Activated CD8-positive, alpha-beta T cell treated with anti-CD3 and anti-CD28 coated beads, Interleukin-2, amount 10 ng/mL, durations not matched to agents 7 days and 5 days (primary cell): ENCODE measurements at places on chromosomes 5 and 9. TPM values are rescaled to one million over a fixed set of nuclear protein-coding genes. Genes with fewer than 3 reads are reported as not detected.
A peak's percentile ranks its signal among the peaks of the same experiment; 100 is the strongest.

GRCh38 chr9:12880406-12881015 lies 105.7 kb downstream of the LURAP1L start:
- H3K27ac ChIP-seq = no peak overlapping the region
- no peak for DNase-seq
- no peaks in the 10 kb centered on the region for H3K4me1 ChIP-seq

GRCh38 chr5:3339092-3339797 lies 256.4 kb upstream of the IRX1 start:
- H3K4me3 ChIP-seq = no peak overlapping the region
- H3K36me3 ChIP-seq = no peaks in the 10 kb centered on the region
- H3K27me3 ChIP-seq = no peaks in the 10 kb centered on the region

GRCh38 chr5:86918246-86918645 lies 300.5 kb downstream of the COX7C start:
- H3K27ac ChIP-seq = no peak overlapping the region
- peaks cover 16% of the 10 kb centered on the region for H3K27me3 ChIP-seq
- peaks cover 16% of the 10 kb centered on the region for H3K4me1 ChIP-seq
- no peak for DNase-seq

DNA sequence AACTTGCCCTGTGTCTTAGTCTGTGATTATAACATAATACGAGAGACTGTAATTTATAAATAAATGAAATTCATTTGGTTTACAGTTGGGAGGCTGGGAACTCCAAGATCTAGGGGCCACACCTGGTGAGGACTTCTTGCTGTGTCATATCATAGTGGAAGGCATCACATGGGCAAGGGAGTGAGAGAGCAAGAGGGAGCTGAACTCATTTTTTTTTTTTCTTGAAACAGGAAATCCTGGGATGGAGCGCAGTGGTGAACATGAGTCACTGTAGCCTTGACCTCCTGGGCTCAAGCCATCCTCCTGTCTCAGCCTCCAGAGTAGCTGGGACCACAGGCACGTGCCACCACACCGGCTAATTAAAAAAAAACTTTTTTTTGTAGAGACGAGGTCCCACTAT lies 7.2 kb downstream of the MLANA start:
- H3K27me3 ChIP-seq = no peaks in the 10 kb centered on the region
- H3K4me3 ChIP-seq = no peak overlapping the region
- peaks cover 7% of the 10 kb centered on the region for H3K36me3 ChIP-seq
- H3K27ac ChIP-seq = peak overlapping the region; percentile 63

DNA sequence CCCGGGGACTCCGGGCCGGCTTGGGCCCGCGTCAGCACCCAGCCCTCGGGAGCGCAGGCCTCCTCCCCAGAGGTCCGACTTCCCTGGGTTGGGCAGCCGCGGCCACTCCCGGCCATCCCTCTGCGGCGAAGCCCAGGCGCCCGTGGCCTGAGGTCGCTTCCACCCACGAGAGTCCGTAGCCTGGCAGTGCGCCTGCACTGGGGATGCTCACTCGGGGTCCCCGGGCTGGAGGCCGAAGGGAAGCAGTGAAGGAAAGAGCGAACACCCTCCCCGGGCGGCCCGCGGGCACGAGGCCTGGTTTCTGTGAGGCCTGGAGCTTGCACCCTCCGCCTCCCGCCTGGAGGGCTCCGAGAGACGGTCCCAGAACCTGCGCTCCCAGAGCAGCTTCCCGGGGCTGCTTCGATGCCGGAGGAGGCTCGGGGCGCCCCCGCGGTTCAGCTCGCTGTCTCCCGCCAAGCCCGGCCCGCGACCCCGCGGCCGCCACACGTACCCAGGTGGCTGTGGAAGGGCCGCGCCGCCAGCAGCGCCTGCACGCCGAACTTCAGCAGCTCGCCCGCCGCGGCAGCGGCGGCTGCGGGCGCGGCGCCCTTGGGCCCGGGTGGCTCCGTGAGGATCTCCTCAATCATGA lies 607 bp downstream of the BARX1 start:
- no peak overlapping the region for H3K27ac ChIP-seq
- peaks cover 10% of the 10 kb centered on the region for H3K36me3 ChIP-seq
- peaks cover 71% of the 10 kb centered on the region for H3K27me3 ChIP-seq
- peaks cover 49% of the 10 kb centered on the region for H3K4me1 ChIP-seq

- no peaks in the 10 kb centered on the region for H3K4me1 ChIP-seq
- H3K36me3 ChIP-seq = no peaks in the 10 kb centered on the region
- no peak for DNase-seq
These were observed 369.2 kb downstream of the TLE4 start for GRCh38 chr9:79940919-79941318.

DNA sequence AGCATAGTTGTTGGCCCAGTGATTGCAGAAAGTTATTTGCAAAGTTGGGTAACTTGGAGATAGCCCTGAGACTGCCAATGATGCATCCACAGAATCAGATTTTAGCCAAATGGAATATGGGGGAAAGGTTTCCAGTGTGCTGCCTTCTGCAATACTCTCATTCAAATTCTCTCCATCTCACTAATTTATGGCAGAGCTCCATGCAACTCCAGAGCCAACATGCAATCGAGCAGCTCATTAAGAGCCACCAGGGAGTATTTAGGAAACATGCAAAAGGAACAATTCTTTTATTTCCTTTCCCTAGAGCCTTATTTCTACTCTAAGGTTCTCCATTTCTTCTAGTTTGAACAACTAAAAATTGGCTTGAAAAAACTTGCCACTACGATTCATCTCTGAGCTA lies 135.9 kb upstream of the MARCHF11 start:
- H3K4me1 ChIP-seq = no peaks in the 10 kb centered on the region
- H3K27me3 ChIP-seq = no peaks in the 10 kb centered on the region
- DNase-seq = no peak
- H3K36me3 ChIP-seq = no peaks in the 10 kb centered on the region

DNA sequence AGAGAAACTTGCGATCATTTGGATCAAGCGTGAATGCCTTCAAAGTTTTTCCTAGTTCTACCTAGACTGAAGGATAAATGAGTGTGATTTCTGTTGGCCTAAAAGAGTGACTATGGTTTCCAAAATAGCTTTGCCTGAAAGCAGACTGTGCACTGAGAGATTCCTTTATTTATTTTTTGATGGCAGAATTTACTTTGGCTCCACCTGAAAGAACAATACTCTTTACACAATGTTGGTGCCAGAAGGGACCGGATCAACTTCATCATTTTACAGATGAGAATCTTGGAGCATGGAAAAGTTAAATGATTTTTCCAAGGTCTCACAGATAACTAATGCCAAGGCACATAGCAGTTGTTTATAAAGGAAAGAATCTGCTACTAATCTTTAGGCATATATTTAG lies 199.6 kb downstream of the KCTD16 start:
- no peak overlapping the region for H3K4me3 ChIP-seq
- H3K27ac ChIP-seq = no peak overlapping the region
- no peaks in the 10 kb centered on the region for H3K4me1 ChIP-seq
- H3K27me3 ChIP-seq = no peaks in the 10 kb centered on the region

DNA sequence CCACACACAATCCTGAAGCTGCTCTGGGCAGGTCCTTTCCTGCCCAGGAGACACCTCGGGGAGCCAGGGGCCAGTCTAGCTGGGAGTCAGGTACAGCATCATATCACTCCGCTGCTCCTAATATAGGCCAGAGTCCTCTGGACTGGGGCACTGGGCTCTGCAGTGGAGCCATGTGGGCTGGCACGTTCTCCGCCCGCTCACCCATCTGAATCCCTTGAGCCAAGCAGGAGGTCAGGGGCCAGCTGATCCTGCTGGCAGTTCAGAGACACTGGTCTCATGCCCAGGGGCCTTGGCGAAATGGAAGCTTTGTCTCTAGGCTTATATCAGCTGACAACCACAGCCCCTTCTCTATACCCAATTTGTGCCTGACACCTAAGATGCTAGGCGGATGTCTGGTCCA lies 9.3 kb upstream of the CORO2A start:
- H3K27ac ChIP-seq = no peak overlapping the region
- no peak overlapping the region for H3K4me3 ChIP-seq
- H3K36me3 ChIP-seq = no peaks in the 10 kb centered on the region
- DNase-seq = no peak
- H3K4me1 ChIP-seq = peaks cover 2% of the 10 kb centered on the region

DNA sequence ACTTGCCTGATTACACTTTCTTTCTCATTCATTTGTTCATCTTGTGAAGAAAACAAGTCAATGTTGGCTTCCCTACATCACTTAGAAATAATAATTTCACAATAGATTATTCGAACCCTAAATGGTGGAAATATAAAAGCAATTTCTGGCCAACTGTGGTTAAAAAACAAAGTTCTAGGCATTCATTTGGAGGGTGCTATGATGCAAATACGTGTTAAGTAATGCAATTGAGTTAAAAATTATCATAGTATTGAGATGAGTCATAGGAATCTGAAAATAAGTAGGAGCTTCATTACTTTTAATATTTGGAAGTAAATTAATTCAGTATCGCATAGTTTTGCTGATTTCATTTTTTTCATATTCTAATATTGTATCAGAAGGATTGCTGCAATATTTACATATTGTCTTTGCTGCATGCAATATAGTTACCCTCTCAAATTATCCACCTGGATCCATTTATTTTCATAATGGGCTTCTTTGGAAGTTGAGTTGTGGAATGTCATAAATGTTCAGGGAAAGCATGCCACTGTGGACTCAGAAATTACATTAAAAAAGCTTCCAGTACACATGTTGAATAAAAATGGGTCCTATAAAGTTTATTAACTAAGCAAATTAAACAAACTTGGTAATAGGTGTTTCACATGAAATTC lies 647.7 kb upstream of the WWC1 start:
- no peak overlapping the region for H3K27ac ChIP-seq
- no peak for DNase-seq
- H3K27me3 ChIP-seq = no peaks in the 10 kb centered on the region
- no peak overlapping the region for H3K4me3 ChIP-seq
- H3K36me3 ChIP-seq = no peaks in the 10 kb centered on the region
- no peaks in the 10 kb centered on the region for H3K4me1 ChIP-seq

GRCh38 chr9:5650356-5651105 lies 21.6 kb downstream of the RIC1 start:
- no peak for DNase-seq
- H3K4me3 ChIP-seq = no peak overlapping the region
- peaks cover 9% of the 10 kb centered on the region for H3K4me1 ChIP-seq
- H3K27ac ChIP-seq = no peak overlapping the region
- H3K27me3 ChIP-seq = no peaks in the 10 kb centered on the region

- no peaks in the 10 kb centered on the region for H3K27me3 ChIP-seq
- H3K4me3 ChIP-seq = no peak overlapping the region
- H3K27ac ChIP-seq = no peak overlapping the region
- no peaks in the 10 kb centered on the region for H3K36me3 ChIP-seq
- H3K4me1 ChIP-seq = peaks cover 2% of the 10 kb centered on the region
These were observed 51.1 kb downstream of the NEK6 start for GRCh38 chr9:124308606-124309491.

- no peaks in the 10 kb centered on the region for H3K36me3 ChIP-seq
- H3K4me1 ChIP-seq = no peaks in the 10 kb centered on the region
- no peak overlapping the region for H3K4me3 ChIP-seq
These were observed 502.8 kb upstream of the PAPPA start for GRCh38 chr9:115650768-115651167.

GRCh38 chr9:33867747-33868439 lies 50.9 kb downstream of the UBE2R2 start:
- H3K4me3 ChIP-seq = no peak overlapping the region
- H3K4me1 ChIP-seq = no peaks in the 10 kb centered on the region
- no peak for DNase-seq
- H3K36me3 ChIP-seq = peaks cover 6% of the 10 kb centered on the region

GRCh38 chr5:169098331-169099121 lies 202.4 kb downstream of the SLIT3 start:
- H3K27ac ChIP-seq = no peak overlapping the region
- no peaks in the 10 kb centered on the region for H3K4me1 ChIP-seq
- H3K27me3 ChIP-seq = no peaks in the 10 kb centered on the region

DNA sequence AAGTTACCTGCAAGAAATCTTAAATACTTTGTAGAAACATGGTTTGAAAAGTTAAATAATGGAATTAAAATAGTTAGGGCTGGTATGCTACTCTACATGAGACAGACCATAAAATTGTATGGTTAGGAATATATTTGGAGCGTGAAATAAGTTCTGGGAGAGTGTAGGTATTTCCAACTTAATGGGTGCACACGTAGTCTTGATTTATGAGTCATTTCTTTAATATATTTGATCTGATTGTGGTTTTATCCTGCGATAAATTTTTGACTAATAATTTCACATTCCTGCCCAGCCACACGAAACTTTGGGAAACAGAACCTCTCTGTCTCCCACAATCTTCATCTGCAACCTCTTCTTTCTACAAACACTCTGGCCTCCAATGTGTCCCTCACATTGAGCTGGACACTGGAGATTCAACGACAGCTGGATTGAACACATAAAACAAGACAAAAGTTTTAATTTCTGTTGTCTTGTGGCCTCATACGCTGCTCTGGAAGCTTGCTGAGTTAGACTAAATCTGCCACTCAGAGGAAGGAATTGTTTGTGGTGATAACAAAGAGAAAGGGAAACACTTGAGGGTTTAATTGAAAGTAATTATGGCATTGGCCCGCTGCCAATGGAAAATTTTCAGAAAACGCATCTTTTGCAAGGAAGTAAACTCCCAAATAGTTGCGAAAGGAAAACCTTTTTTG lies 201.8 kb upstream of the ZNF608 start:
- DNase-seq = no peak
- H3K36me3 ChIP-seq = no peaks in the 10 kb centered on the region

DNA sequence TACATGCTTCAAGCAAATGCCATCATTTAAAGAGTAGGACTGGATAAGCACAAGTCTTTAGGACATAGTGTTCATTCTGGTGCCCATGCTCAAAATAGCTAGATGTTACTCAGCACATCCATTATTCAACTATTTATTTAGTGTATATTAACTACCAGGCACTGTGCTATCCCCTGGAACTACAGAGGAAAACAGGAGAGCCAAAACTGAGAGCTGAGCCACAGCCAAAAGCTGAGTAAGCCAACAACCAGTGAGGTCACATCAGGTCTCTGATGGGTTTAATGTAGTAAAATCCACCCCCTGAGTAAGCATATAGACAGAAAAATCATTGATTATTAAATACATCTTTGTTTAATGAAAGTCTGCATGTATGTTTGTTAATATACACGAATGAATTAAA lies 469.3 kb upstream of the DMAC1 start:
- no peaks in the 10 kb centered on the region for H3K36me3 ChIP-seq
- H3K27ac ChIP-seq = no peak overlapping the region
- H3K4me1 ChIP-seq = no peaks in the 10 kb centered on the region
- DNase-seq = no peak

- no peak for DNase-seq
- no peak overlapping the region for H3K27ac ChIP-seq
- no peaks in the 10 kb centered on the region for H3K27me3 ChIP-seq
- no peak overlapping the region for H3K4me3 ChIP-seq
- H3K4me1 ChIP-seq = no peaks in the 10 kb centered on the region
These were observed 341.2 kb downstream of the TRIM32 start for GRCh38 chr9:117028103-117028858.

The IER5L gene
- 6.0 TPM for total RNA-seq

The C1QTNF2 gene
- not detected for total RNA-seq

The PCDHGA2 gene
- not detected for total RNA-seq

The CDKN2AIPNL gene
- total RNA-seq = 31.3 TPM

The LCN12 gene
- total RNA-seq = 1.7 TPM
